ENCODE measurements at places on chromosomes 2 and 18. TPM values are rescaled to one million over a fixed set of nuclear protein-coding genes. Genes with fewer than 3 reads are reported as not detected.

Gene SLC38A11
- 2.9 TPM for total RNA-seq

Gene NCKAP1
- 160 TPM for total RNA-seq

Gene OXER1
- total RNA-seq: 0.84 TPM

Gene TBR1
- not detected for total RNA-seq

DNA sequence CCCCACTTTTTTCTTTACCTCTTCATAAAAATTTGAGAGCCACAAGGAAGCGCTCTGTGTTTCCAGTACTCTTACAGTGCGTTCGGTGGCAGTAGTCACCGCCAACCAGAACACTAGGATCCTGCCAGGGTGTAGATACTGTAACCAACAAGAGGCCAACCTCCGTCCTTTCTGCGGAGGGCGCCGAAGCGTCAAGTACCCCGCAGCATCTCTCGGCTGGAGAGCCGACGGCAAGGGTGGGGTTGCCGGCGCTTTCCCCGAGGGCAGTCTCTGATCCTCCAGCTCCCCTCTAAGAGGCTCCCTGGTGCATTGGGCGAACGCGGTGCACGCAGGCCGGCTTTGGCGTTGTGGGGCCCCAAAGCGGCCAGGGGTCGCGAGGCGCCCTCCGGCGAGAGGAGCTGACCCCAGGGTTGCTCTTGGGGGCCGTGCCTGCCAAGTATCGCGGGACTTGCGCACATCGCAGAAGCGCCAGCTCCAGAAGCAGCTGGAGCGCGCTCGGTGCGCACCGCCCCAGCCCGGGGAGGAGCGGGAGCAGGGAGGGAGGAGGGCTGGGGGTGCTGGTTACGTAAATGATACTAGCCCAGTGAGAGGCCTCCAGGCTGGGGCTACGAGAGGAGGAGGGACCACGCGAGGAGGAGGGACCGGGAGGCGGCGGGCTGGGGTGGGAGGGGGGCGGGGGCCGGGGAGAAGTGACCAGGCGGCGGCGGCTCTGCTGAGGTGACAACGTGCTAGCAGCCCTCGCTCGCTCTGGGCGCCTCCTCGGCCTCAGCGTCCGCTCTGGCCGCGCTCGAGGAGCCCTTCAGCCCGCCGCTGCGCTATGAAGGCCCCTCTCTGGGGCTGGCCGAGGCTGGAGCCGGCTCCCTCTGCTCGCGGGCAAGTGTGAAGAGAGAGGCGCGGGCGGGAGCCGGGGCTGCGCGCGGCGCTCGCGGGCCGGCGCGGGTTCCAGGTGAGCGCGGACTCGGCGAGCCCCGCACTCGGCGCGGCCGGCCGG, at the start of gene GALNT13:
Gene GALNT13 (plus strand): TSS at position 692 of the 991 bp plus-strand sequence.
- DNase-seq: peak; percentile 54

GRCh38 chr2:49004036-49004626, 150.2 kb downstream of the FSHR start:
- no peak for DNase-seq

GRCh38 chr2:220648628-220649027, 923.5 kb downstream of the EPHA4 start:
- no peak for DNase-seq

GRCh38 chr2:191961556-191961955, 114.7 kb upstream of the CAVIN2 start:
- no peak for DNase-seq

GRCh38 chr2:11738589-11739436, 7.6 kb upstream of the LPIN1 start:
- DNase-seq: peak; percentile 83

DNA sequence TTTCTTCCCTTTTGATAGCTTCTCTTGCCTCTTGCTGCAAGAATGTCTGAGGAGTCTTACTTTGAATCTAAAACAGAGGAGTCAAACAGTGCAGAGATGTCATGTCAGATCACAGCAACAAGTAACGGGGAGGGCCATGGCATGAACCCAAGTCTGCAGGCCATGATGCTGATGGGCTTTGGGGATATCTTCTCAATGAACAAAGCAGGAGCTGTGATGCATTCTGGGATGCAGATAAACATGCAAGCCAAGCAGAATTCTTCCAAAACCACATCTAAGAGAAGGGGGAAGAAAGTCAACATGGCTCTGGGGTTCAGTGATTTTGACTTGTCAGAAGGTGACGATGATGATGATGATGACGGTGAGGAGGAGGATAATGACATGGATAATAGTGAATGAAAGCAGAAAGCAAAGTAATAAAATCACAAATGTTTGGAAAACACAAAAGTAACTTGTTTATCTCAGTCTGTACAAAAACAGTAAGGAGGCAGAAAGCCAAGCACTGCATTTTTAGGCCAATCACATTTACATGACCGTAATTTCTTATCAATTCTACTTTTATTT, 133.5 kb upstream of the CDCA7 start:
- no peak for DNase-seq

DNA sequence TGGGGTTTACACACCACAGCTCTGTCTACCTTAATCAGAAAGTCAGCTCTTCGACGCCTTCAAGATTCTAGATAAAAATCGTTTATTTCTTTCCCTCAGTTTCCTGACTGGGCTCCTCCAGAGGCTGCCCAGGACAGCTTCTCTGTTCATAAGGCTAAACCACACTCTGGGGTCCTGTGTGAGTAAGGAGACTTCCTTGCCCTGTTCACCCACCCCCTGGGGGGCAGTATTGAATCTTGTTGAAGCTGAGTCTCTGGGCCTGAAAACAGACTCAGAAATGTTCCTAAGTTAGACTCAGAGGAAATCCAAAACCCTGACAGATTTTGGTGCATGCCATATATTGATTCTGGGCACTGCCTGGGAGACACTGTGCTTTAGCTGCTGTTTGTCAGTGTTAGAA, 43.0 kb downstream of the G6PC2 start:
- DNase-seq: no peak

DNA sequence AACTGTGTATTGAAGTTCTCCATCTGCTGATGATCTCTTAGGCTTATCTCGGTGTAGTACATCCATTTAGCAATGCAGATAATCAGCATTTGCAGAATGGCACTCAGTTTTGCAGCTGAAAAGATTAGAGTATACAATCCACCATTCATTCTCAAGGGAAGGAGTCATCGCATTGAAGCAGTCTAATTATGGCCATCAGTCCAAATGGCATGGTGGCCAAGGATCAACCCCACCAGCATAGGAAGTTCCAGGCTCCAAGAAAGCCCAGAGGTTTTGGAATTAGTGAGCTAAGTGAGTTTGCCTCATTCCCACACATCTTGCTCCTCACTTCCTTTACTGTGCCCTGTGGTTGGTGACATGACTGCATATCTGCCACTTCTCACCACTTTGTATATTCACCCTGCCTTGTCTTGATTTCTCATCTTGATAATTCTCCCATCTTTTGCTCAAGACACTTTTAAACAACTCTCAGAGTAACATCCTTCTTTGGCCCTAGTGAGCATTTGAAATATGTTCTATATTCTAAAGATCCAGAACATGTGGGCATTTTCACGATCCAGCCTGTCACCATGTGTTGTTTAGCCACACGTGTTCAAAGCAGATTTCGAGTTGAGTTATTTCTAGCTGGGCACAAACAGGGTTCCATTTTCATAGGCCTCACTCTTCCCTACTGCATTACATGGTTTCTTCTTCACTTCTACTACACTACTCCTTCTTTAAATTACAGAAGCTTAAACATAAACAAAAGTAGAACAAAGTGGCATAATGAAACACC, 1119.8 kb downstream of the TSN start:
- no peak for DNase-seq

DNA sequence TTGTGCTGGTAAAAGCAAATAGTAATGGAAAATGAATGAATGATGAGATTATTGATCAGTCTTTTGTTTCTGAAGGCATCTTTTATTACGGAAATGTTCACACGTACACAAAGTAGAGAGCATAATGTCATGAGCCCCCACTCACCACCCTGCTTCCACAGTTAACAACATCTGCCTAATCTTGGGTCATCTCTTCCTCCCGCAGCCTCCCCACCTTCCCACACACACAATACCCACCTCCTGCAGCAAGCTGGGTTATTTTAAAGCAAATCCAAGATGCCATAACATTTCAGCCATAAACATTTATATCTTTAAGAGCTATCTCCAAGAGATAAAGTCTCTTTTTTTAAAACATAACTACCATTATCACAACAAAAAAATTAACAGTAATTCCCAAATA, 36.3 kb downstream of the CYP27C1 start:
- no peak for DNase-seq

DNA sequence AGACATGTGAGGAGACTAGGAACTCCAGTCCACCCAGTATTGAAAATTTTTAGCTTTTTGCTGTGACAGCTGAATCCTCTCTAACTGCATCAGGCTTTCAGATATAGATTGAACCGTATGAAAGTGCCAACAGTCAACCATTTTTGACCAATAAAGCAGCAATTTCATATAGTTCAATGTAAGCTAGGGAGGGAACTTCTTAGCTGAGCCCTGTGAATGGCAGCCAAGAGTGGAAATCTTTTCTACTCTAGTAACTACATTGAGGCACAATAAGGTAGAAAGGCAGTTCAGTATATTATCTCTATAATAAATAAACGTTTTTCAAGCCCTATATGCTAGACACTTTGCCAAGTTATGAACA, 96.3 kb upstream of the TANK start:
- no peak for DNase-seq

DNA sequence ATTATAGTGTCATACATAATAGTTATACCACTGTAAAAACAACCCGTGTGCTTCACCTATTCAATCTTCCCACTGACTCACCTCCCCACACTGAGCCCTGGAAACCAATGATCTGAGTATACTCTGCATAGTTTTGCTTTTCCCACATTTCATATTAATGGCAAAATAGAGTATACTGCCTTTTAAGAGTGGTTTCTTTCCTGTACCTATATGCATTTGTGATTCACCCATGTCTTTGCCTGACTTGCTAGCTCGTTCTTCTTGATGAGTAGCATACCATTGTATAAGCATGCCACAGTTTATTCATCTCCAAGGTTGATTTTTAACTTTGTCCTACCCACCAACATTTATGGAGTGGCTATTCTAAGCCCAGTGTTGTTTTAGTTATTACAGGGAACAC, 686.4 kb downstream of the PLCL1 start:
- DNase-seq: no peak

DNA sequence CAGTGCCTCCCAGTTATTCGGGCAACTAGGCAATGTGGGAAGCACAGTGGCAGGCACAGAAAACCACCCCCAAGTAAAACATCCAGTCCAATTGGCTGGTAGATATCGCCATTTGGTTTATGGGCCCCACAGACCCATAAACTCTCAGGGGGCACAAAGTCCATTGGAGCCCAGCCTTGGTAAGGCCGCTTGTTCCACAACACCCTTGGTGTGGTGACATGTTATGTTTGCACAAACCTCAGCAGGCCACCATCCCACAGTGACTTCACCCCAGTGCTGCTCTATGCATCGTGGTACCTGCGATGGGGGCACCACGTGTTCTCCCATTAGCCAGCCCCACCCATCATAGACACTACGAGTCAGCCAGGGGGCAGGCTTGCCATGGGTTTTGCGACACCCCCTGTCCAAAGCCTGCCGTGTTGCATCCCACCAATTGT, 18.5 kb downstream of the PHOSPHO2 start:
- no peak for DNase-seq

All from lower leg skin (tissue), 4 donors.